Activated naive CD4-positive, alpha-beta T cell treated with Interleukin-2 at 50 U/mL for 16 hours (primary cell): ENCODE measurements at places on chromosomes 1 and 21.

DNA sequence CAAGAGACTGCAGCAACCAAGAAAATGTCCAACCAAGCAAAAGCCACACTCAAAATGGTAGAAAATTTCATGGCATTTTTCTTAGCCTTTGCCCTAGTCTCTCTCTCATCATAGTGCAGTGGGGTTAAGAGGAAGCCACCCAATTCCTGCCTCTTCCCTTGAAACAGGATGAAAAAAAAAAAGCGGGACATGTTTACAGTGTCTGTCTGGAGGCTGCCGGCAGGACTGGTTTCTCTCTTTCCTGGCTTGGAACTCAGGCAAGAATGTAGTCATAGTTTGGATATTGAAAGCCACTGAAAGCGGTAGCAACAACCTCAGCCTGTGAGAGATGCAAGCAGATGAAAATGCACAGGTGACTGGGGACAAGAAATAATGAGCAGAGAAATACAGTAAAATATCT lies 13.3 kb upstream of the TNFSF18 start:
- DNase-seq: no peak

GRCh38 chr1:164880199-164880598 lies 321.2 kb downstream of the PBX1 start:
- DNase-seq: no peak

GRCh38 chr1:182631053-182631677 lies 27.0 kb upstream of the RGS16 start:
- DNase-seq: no peak

DNA sequence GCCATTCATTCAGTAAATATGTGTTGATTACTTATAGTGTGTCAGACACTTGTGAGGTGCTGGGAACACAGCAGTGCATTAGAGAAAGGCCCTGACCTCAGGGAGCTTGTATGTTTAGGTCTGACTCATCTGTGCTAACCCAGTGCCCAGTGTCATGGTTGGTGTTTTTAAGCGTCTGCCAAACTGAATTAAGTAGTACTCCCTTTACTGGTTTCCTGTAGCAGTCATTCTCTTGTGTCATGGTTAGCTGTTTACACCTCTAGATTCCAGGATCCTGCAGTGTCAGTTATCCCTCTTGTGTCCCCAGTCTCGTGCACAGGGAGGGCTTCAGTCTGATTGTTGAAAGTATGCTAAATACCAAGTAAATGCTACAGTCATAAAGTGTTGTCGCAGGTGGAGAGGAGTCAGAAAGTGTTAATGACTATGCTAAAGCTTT lies 14.2 kb downstream of the UCK2 start:
- no peak for DNase-seq

GRCh38 chr1:219463636-219464035 lies 149.3 kb downstream of the ZC3H11B start:
- DNase-seq: no peak

DNA sequence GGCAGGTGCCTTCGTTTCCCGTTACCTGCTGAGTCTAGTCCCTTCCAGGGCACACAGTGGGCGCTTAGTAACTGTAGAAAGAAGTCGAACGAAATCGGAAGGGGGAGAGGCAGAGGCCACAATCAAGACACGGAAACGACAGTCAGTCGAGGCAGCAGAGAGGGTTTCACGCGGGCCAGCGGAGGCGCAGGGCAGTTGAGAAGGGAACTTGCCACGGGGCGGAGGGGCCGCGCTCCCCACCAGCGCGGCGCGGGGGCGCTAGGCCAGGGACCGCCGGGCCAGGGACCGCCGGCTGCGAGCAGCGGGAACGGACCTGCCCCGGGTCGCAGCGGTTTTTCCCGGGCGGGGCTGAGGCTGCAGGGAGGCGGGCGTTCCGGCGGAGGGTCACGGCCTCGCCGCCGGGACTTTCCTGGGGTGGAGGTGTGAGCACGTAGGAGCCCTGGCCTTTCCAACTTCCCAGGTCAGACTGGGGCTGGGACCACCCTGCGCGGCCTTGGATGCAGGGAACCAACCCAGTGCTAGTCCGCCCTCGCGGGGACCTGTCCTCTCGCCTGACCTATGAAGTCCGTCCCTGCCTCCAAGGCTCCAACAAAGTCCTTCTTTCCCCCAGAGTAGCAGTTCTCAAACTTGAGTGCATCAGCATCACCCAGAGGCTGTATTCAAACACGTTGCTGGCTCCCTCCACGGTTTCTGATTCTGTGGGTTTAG lies 150.1 kb upstream of the FGGY start:
- DNase-seq: peak; percentile 47

- no peak for DNase-seq
These were observed 47.4 kb upstream of the RAB4A start for GRCh38 chr1:229223498-229223897.

- no peak for DNase-seq
These were observed 184.1 kb downstream of the RASAL2 start for GRCh38 chr1:178277793-178278530.

DNA sequence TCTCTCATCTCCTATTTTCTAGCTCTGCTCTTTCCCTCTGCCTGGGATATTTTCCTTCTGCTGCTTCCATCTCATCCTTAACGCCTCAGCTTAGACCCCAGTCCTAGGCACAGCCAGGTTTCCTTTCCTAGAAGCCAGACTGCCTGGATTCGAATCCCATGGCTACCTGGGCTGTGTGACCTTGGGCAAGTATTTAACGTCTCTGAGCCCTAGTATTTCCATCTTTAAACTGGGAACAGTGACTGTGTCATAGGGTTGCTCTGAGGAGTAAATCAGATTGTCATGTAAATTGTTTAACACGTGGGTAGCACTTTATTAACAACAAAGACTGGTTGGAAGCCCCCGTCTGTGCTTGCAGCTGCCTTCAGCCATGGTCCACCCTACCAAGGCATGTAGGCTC lies 18.4 kb downstream of the DHRS3 start:
- DNase-seq: no peak
